CD4-positive, alpha-beta T cell treated with Interleukin-6 at 100 ng/mL for 8 hours (primary cell): ENCODE measurements at places on chromosomes 2 and 18.

GRCh38 chr2:31258351-31258750 is 24.4 kb downstream of the EHD3 start:
- DNase-seq, result no peak

DNA sequence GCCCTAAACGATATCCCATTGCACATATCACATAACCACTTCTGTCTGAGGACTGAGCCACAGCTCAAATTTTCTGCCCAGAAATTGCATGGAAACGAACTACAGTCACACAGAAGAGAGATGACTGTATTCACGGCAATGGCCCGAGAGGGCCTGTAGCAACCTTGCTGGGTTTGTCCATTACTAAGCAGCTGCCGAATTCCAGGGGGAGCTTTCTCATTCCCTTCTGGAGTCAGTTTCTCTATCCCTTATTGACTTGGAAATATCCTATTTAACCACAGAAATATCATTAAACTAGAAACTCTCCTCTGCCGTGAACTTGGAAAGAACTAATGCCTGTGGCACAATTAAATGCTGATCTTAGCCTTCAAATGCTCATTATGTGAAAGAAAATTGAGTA is 183.9 kb downstream of the DNER start:
- DNase-seq, result no peak

- no peak for DNase-seq
Measured at GRCh38 chr2:69138247-69138772, 125.3 kb downstream of the ANTXR1 start.

DNA sequence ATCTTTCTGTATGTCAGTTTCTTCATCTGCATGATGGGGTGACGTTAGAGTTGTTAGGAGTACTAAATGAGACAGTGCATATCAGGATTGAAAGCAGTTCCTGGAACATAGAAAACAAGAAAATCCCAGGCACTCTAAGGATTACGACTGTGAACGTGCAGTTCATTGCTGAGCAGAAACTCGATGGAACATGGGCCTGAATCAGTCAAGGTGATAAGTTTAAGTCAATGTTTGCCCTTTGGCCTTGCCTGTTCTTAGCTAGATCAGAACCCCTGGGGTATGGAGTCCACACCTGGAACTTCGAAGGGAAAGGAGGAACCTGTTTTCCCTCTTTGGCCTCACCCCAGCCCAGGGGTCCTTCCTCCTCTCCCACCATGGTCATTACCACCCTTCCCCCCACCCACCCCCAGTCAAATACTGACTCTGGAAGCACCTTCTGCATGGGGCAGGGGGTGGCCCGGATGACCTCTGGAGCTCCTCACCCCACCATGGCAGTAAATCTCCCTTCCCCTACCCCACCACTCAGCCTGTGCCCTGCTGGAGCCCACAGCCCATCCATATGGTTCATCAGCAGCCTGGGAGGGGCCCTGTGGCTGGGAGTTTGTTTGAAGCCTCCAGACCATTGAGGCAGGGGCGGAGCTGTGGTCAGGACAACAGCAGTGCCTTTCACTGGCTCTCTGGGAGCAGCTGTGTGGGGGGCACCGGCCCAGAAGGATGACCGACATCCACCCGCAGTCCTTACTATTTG is 164.1 kb downstream of the SMAD7 start:
- no peak for DNase-seq

DNA sequence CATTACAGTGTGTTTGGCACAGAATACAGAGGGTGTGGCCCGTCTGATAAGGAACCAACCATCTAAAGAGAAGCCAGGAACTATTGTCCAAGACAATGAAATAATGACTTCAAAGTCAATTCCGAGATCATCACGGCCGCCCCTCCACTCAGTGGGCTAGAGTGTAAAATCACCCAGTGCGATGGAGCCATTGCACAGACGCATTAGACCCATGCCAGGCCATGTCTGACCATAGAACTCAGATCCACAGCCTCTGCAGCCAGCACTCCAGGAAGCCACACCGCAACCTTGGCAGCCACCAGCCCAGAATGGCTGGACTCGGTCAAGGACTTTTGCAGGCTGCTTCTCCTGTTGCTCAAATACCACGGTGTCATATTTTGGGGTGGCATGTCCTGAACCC is 835.7 kb downstream of the DCDC2C start:
- DNase-seq, result no peak

GRCh38 chr18:48296581-48296980 is 112.6 kb downstream of the ZBTB7C start:
- DNase-seq, result no peak

GRCh38 chr2:208350610-208351009 is 56.0 kb upstream of the PTH2R start:
- no peak for DNase-seq

GRCh38 chr2:39667104-39667885 is 1.6 kb downstream of the TMEM178A start:
- DNase-seq, result no peak

GRCh38 chr2:36671731-36672130 is 24.8 kb upstream of the VIT start:
- no peak for DNase-seq

- no peak for DNase-seq
Measured at GRCh38 chr2:207766041-207766551, 3.6 kb downstream of the FZD5 start.

DNA sequence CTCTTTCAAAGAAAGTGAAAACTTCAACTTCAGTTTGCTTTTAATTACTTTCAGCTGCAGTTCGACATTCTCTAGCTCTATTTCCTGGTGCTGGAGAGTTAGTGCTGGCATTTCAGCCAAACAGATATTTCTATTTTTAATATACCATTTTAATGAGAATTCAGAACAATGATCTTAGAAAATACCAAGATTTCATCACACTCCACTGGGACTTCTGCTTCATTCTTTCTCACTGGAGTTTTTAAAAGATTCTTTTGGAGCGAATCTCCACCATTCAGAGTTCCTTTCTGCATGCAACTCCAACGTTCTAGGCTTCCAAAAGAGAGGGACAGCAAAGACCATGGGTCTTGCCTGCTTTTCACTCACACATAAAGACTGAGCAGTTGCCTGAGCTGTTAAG is 94.2 kb downstream of the CABLES1 start:
- no peak for DNase-seq

DNA sequence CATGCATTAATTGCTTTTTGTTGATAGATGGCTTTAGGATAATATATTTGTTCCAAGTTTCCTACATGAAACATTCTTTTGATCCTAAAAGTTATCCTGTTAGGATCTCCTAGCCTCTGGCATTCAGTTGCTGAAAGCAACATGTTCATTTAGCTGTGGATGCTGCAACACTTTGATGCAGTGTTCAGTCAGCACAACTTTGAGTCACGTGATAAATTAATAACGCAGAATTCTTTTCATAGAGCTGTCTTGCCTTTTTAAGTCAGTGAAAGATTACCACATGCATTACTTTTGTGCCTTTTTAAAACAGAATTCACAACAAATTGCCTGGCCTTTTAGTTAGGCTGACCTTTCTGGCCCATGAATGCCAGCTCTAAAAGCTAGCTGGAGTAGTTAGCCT is 1467.9 kb upstream of the ZEB2 start:
- no peak for DNase-seq

GRCh38 chr2:69216535-69217332 is 170.3 kb downstream of the GFPT1 start:
- DNase-seq, result no peak

GRCh38 chr2:47486841-47487497 is 84.0 kb downstream of the MSH2 start:
- no peak for DNase-seq

DNA sequence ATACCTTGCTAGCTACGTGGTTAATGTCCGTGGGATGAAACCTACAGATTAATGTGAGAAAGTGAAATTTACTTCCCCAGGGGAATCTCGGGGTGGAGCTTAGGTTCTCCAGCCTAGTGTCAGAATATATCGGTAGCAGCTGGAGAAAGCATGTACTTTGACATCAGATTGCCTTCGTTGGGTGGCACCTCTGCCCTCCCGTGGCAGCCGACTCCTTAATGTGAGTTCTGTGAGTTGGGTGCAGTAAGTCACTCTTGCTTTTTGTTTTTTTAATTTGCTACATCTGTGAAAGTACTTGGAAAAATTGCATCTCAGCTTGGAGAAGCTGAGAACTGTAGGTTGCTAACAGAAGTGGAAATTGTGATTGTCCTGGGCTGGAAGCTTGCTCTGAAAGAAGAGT is 3.6 kb downstream of the KLF11 start:
- no peak for DNase-seq

- DNase-seq, result no peak
Measured at GRCh38 chr18:53947092-53947640, 277.3 kb downstream of the MBD2 start.

- no peak for DNase-seq
Measured at GRCh38 chr2:200442471-200442870, 67.4 kb downstream of the KCTD18 start.

DNA sequence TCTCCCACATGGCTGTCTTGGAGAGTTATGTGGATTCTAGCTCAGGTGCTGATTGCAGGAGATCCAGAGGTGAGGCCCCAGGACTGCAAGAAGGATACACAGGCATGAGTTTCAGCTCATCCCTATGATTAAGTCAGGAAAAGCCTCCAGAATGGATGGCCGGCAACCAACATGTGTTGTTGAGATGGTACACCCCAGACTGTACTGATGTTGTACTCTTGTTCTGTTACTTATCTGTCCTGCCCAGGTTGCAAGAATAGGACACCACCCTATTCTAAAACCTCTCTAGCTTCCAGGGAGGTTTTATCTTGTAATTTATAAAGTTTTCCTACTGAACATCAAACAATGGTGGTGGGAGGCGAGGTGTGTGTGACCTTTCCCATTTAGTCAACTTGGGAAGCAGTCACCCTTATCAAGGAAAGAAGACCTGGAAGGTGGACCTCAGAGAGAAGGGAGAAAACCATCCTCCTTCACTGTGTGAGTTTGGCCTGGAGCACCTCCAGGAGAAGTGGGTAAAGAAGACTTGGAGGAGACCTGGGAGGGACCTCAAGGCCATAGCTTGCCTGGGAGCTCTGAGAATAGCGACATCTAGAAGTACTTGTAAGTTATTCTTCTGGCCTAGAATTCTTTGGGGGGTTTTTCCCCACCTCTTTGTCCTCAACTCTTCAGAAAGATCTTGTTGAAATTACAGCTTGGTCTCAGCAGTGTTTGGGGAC is 8.6 kb downstream of the FAM124B start:
- no peak for DNase-seq

DNA sequence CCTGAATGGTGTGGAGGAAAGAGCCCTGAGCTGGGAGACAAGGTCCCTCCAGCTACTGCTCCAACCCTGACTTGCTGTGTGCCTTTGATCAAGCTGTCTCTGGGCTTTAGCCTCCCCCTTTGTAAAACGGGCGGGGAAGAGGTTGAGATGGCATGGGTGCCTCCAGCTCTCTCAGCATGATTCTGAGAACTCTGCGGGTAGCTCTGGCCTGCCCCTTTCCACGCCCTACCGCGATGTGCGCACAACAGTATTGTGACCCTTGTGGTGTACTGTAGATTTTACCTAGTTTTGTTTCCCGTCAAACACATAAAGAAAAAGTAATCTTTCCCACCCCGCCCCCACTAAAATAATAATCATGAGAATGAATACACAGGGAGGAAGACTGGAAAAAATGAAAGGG is 5.3 kb downstream of the CD8A start:
- DNase-seq, result no peak

DNA sequence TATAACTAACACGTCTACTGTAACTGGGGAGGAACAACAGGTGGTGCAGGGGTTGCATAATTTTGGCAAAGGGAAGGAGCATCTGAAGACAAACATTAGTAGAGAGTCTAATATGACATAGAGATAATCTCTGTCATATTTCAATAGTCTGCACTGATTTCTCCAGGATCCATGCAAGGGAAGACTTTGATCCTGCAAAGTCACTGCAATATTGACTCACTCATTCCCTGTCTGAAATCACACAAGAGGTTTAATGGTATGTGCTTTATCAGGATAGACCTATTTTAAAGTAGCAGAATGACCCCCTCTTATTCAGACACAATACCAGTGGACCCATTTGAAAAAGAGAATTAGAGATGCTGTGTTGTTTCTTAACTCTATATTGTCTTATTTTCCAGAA is 98.7 kb upstream of the CAVIN2 start:
- DNase-seq, result no peak

DNA sequence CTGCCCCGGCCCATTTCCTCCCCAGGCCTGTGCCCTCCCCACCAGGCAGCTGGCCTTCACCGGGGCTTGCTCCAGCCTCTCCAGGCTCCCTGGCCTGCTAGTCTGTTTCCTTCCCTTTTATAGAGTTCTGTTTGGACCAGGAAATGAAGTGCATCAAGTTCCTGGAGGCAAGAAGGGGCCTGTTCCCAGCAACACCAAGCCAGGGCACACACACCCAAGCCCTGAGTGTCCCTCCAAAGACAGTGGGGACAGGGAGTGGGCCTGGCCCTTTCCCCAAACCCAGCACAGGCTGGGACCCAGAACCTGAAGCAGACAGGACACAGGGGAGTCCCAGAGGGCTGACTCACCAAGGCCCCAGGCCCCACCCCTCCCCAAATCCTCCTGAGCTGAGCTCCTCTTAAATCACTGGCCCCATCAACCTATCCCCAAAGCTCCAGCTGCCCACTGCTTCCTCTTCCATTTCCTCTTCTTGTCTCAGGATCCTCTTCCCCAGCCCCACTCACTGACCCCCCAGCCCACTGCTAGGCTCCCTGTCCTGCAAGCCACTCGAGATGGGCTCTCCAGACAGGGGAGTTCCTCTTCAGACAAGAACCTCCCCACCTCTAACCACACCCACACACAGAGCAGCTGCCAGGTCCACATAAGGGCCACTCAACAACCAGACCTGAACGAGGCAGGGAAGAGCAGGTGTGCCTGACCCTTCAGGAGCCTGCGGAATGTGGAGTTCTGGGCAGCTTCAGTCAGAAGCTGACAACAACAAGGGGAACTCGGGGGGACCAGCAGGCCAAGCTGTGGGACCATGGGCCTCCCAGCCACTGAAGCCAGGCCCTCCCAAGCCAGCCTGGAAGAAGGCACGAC is 74.2 kb downstream of the TNS1 start:
- no peak for DNase-seq

- DNase-seq, result no peak
Measured at GRCh38 chr18:76399613-76400391, 95.2 kb downstream of the ZNF516 start.

- DNase-seq, result no peak
Measured at GRCh38 chr18:36633961-36634412, 194.8 kb downstream of the TPGS2 start.

DNA sequence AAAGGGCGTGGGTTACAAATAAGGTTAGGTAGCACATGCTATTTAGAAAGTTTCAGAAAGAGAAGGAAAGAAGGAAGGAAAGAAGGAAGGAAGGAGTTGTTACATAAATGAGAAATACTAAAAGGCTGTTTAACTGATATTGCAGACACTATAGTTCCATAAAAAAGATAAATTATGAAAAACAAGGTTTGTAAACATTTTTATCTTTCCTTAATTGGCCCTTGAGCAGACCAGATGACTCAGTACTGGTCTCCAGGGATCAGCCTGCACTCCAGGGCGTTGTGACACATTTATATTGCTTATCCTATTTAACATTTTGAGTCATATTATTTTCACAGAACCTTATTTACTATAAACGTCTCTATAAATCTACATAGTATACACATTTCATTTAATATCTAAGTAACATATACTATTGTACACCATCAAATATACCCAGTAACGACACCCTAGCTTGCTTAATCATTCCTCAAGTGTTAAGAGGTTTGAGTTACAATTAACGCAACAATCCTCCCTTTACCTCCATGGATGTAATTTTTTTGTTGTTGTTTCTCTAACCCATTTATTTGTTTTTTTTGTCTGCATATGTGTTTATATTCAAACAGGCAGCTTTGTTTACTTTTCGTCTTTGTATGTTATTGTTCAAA is 2.8 kb upstream of the RAB31 start:
- DNase-seq, result no peak

- DNase-seq, result peak; percentile 74
Measured at GRCh38 chr18:45664824-45665763, 49.8 kb downstream of the SLC14A2 start.

- DNase-seq, result no peak
Measured at GRCh38 chr2:197101519-197101918, 175.0 kb upstream of the PGAP1 start.
